ENCODE measurements at places on chromosomes 3 and 15. TPM values are rescaled to one million over a fixed set of nuclear protein-coding genes. Genes with fewer than 3 reads are reported as not detected.

- no peak for DNase-seq
These were observed 62.5 kb downstream of the MGLL start for GRCh38 chr3:127759826-127760225.

- peak; percentile 49 for DNase-seq
These were observed 109.2 kb downstream of the CD47 start for GRCh38 chr3:107981471-107982111.

DNA sequence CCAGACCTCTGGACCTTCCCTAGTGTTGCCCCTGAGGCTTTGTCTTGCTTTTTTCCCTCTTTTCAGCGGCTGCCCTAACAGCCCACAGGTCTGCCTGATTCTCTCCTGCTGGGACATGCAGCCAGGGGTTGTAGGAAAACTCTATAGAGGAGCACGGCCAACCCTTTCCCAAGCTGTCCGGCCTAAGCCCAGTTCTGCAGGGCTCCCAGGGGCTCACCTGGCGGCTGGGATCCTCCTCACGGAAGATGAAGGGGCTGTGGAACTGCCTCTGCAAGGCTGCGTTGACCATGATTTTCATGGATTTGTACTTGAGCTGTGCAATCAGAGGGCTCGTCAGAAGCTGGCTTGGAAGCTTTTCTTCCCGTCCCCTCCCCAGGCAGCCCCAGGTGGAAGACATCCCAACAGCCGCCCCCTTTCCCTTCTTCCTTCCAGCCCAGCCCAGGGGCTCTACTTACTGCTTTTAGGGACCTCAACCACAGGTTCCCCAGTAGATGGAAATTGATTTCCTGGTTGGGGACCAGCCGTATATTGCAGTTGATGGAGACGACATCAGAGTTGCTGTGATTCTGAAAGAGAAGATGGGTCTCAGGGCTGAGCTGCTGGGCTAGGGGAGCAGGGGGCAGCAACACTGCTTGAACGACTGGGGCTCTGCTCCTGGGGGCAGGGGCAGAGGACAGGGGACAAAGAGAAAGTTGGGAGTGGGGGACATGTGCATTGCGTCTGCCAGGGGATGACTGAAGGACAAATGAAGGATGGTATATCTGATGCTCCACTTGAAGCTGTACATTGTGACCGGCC, 29.8 kb downstream of the FEM1B start:
- DNase-seq = no peak

GRCh38 chr3:183487896-183488295, 59.5 kb upstream of the MCF2L2 start:
- no peak for DNase-seq

GALNT15 gene
- 32.4 TPM for total RNA-seq

SLC6A1 gene
- 0.74 TPM for total RNA-seq

CNTN4 gene
- 0.42 TPM for total RNA-seq

GRCh38 chr3:71374582-71374981, 208.9 kb downstream of the FOXP1 start:
- DNase-seq = no peak

- peak; percentile 59 for DNase-seq
These were observed 13.5 kb downstream of the SLCO3A1 start for GRCh38 chr15:91866971-91867372.

DNA sequence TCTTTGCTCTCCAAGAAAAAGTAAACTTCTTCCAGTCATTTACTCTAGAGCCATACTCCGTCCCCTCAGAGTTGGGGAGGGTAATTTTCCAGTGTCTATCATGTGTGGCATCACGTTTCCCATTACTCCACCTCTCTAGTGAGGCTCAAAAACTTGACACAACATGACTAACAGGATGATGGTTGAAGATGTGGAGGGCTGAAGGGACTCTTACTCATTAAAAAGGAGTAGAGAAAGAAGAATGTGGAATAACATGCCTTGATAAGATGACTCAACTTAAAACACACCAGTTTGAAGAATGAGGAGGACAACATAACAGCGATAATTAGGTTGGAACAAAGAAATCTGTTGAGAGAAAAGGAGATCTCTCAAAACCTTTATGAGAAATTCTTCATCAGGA, 894.3 kb downstream of the OTOL1 start:
- no peak for DNase-seq

DNA sequence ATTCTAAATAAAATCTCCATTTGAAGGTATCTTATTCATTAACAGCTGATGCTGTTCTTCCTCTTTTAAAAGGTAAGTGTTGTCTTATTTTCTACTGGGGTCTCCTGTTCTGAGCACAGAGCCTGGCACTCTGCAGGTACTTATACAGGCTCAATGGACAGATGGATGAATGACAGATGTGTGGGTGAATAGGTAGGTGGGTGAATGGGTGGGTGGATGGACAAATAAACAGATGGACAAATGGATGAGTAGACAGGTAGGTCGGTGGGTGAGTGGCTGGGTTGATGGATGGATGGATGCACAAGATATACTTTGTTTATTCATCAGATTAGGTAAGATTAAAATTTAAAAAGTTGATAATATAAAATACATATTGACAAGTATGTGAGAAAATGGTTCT, 53.5 kb downstream of the SLC41A3 start:
- DNase-seq = no peak

GRCh38 chr3:143835312-143835711, 13.0 kb downstream of the SLC9A9 start:
- DNase-seq = no peak

DNA sequence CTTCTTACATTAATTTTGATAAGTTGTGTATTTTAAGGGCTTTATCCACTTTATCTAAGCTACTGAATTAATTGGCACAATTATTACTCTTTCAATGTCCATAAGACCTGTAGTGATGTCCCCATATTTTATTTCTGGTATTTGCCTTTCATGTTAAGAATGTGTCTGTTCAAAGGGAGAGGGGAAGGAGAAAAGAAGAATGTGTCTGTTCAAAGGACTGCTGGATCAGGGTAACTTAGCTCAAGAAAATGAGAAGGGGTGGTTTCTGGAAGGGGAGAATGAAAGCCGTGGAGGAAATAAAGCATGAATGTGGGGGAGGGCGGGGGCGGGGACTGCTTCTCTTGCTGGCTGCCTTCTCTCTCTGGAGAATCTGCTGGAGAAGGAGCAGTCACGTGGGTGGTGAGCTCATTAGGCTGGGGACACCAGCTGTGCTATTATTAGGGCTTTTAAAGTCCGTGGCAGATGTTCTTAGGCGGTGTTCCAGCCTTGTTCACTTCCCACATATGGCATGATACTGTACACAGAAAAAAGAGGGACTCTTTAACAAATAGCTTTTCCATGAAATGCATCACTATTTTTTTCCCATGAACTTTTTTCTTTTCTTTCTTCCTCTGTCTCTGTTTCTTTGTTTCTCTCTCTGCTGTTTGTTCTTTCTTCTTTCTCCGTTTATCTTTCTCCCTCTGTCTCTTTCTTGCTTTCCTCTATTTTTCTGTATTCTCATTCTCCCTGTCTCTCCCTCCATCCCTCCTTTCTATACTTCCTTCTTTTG, 63.7 kb upstream of the ULK4 start:
- peak; percentile 91 for DNase-seq

DNA sequence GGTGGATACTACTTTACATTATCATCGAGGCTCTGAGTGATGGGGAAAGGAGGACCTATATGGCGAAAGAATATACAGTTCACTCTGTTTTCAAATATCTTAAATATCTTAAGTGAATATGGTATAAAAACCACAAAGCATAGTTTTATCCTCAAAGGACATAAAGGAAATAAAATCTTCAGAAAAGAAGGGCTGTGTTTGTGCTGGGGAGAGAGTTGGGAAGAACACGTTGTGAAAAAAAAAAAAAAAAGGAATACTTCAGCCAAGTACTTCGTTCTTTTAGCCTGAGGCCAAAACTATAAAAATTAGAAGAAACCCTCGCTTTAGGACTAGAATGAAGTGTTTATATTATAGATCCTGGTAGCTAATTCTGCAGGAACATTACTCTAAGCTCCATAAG, 10.2 kb upstream of the TMEM212 start:
- no peak for DNase-seq

DNA sequence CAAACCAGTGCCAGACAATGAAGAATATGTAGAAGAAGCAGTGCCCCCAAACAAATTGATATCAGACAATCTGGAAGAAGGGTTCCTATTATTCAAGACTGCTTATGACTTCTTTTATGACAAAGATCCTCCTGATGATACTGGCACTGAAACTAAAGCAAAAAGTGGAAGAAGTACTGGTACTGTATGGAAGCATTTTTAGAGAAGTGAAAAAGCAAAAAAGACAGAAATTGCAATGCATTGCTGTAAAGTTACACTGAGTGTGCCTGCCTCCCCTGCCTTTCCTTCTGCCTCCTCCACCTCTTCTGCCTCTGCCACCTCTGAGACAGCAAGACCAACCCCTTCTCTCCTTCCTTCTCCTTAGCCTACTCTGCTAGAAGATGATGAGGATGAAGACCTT, 167.6 kb downstream of the PLCL2 start:
- DNase-seq = no peak

DNA sequence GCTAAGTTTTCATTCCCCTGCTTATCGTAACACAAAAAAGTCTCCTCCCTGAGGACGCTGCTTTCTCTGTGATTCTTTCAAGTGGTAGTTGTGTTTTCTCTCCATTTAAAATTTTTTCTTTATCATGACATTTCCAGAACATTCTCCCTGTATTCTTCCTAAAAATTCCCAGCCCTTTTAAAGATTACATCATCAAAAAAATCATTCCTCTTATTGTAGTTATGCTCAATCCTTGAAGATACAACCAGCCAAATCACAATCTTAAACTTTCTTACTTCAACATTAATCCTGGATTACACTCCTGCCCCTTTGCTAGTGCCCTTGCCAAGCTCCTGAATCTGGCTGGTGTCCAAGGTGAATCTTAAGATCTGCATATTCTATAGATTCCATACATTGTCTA, 163.7 kb upstream of the CBLB start:
- DNase-seq = no peak

GRCh38 chr3:19526071-19526470, 377.8 kb downstream of the KCNH8 start:
- no peak for DNase-seq

- DNase-seq = no peak
These were observed 27.6 kb upstream of the UBE2E2 start for GRCh38 chr3:23175341-23176083.

DNA sequence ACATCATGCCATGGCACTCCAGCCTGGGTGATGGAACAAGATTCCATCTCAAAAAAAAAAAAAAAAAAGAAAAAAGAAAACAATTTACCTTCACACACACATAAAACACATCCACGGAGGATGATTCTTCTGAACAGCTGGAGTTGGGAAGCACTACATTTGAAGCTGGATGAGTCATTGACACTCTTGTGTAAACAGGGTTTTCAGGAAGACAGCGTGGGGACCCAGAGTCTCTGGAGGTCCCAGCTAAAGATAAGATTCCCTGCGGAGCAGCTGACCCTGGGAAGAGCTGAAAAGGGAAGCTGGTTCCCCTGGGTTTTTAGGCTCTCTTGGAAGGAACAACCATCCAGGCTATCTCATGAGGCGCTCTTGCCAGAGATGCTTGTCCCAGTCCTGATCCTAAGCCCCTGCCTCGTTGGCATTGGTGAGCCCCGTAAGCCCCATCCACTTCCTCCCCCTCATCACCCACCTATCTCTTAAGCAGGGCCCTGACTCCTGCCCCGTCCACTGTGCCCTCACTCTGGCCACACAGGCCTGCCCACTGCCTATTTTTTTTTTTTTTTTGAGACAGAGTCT, 32.0 kb upstream of the FURIN start:
- no peak for DNase-seq

All from psoas muscle (tissue), 8 donors.